Umbilical cord (tissue), 2 donors: ENCODE measurements at places on chromosomes 13 and 19. TPM values are rescaled to one million over a fixed set of nuclear protein-coding genes. Genes with fewer than 3 reads are reported as not detected.

Gene PRDX2
- 112 TPM for total RNA-seq

Gene CALR3
- not detected for total RNA-seq

Gene SERPINE3
- 4.3 TPM for total RNA-seq

Gene FAM216B
- total RNA-seq: 1.2 TPM

GRCh38 chr19:33406521-33407139 is 33.1 kb downstream of the CEBPG start:
- peak; percentile 53 for DNase-seq

DNA sequence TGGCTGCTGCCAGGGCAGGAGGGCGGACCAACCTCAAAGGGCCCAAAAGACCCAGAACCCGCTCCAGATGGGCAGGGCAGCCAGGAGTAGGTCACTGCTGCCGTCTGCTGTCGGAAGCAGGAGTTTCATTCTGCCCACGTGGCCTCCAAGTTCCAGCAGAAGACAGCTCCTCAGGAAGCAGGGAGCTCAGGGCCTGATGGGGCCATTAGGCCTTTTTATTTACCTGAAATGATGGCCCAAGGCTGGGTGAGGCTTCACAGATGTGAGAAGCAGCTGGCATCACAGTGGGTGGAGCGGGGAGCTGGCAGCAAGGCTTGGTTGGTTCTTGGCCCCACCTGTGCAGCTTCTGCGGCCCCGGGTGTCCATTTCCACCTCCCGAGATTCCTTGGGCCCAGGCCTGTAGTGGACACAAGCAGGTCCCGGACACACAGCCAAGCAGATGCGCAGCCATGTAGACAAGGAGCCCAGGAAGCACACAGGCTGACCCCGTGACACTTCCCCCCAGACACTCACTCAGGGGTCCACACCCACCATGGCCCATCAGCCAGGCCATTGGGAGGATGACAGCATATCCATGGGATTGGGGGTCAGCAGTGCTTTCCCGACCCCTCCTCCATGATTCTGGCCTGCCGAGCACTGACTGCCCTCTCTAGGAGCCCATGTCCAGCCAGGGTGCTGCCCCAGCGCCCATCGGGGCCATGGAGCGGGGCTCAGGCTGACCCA is 26.4 kb downstream of the C13orf46 start:
- DNase-seq: peak; percentile 53

DNA sequence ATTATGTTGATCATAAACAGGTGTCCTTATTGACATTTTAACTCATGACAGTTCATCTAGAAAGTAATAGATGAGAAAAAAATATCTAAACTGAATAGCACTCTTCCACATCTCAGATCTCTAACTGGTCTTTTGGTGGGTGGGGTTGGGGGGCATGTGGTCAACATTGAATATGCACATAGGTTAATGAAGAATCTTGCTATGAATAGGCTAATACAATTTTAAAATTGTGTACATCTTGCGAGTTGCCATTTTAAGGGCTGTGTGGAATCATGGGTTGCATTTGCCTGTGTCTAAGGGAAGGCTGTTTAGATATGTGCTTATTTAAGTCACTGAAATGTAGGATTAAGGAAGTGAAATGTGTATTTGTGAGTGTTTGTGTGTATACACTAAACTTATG is 346.0 kb downstream of the ITGBL1 start:
- DNase-seq: no peak

GRCh38 chr19:1765232-1765903 is 12.1 kb downstream of the ONECUT3 start:
- DNase-seq: no peak

GRCh38 chr13:48720621-48721020 is 66.9 kb downstream of the CYSLTR2 start:
- DNase-seq: peak; percentile 88

DNA sequence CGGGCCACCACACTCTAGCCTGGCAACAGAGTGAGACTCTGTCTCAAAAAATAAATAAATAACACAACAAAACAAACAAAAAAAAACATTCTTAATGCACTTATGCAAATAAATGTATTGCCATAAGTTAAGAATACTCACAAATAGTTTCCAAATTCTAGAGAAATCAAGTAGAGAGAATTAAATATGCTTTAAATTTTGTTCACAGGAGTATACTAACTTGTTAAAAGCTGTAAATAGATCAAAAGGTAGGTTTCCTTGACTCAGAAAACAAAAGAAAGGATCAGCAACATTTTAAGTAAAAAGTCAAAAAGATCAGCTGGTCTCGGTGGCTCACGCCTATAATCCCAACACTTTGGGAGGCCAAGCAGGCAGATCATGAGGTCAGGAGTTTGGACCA is 50.5 kb upstream of the ZNF429 start:
- no peak for DNase-seq

- no peak for DNase-seq
Measured at GRCh38 chr13:107690181-107690580, 525.2 kb downstream of the LIG4 start.

GRCh38 chr19:11784356-11784755 is 14.0 kb upstream of the ZNF491 start:
- no peak for DNase-seq
